ACHN (cell line): ENCODE measurements at places on chromosomes 2 and 18.

DNA sequence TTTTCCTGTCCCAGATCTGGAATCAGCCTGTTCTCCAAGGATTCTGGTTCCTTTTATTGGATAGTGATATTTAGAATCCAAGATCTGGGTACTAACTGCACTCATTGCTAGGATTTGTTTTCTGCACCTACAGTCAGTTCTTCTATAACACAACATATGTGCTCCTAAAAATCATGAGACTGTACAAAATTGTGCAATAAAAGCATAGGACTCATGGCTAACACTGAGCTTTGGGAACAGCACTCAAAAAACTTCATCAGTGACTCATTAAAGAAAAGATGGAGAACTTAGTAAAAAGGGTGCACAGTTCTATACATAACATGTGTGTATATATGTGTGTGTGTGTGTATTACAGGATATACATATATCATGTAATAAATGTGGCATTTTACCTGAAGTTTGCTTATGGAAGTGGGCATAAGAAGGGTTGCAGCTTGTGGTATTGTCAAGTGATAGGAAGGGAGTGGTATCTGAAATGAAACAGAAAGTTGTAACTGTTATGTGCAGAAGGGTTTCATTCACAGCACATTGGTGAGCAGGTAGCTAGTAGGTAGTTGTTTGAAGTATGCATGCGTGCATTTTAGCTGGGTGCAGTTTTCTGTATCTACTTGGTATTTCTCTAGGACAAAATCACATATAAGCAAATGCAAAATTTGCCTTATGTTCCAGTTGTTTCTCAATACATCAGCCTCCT is 5.9 kb upstream of the SCYGR2 start:
- no peak for DNase-seq

GRCh38 chr2:38529208-38529607 is 73.5 kb downstream of the HNRNPLL start:
- no peak for DNase-seq

DNA sequence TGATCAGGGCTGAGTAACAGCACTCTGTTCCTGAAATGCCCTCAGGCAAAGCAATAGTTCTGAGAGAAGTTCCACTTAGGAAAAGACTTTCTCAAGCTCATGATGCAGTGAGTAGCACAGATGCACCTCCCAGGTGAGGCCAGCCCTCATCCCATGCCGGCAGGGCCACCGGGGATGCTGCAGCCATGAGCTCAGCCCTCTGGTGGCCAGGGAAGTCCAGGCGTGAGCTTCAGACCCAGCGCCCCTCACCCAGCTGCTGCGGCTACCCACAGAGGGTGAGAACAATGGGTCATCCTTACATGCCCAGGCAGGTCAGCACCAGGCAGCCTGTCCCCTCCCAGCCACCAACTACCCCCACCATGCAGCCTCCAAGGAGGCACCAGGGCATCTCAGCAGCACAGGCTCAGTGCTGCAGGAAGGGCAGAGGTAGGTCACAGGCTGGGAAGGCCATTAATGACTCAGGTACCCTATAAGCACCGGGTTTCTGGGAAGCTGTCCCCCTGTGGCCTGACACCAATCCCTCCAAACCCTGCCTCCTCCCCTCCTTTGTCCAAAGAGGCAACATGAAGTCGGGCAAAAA is 50.6 kb downstream of the TTC32 start:
- DNase-seq, result no peak

GRCh38 chr18:36464126-36464651 is 166.7 kb downstream of the FHOD3 start:
- no peak for DNase-seq

GRCh38 chr2:20103530-20103929 is 52.1 kb upstream of the LAPTM4A start:
- DNase-seq, result peak; percentile 33
